ENCODE measurements at places on chromosomes 2 and 18.

GRCh38 chr2:129587426-129588064 lies 391.9 kb upstream of the RAB6C start:
- no peak for DNase-seq

GRCh38 chr18:79826966-79827365 lies 29.2 kb downstream of the KCNG2 start:
- DNase-seq, result no peak

GRCh38 chr2:51013079-51013932 lies 18.6 kb downstream of the NRXN1 start:
- DNase-seq, result peak; percentile 99

DNA sequence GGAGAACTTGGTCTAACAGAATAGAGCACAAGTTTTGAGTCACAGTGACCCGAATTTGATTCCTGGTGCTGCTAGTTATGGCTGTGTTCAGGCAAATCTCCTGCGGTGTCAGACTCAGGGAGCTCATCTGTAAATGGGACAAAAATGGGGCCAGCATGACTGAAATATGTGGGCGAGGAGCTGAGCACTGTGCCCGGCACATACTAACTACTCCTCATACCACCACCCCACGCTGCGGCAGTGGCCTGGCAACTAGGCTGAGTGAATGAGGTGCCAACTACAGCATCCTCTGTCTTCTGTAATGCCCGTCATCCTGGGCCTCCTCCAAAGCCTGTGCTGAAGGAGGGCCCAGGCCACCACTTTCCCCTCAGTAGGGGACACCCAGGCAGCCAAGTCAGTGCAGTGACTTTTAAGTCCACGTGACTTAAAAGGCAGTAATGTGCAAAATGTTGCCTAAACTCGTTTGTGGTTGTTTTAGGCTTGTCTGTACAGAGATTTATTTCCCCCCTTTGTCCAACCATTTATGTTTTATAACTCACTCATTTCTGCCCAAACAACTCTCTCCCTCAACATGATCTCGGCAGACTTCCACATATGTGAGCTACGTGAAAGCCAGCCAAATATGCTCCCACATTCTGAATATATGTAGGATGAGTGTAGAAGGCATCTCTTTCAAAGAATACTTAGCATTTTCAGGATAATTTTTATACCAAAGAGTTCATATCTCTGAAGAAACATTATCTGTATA lies 773.7 kb downstream of the TSN start:
- DNase-seq, result no peak

GRCh38 chr2:149104221-149104620 lies 65.7 kb downstream of the LYPD6B start:
- no peak for DNase-seq
